ENCODE measurements at places on chromosomes 1 and 21.

DNA sequence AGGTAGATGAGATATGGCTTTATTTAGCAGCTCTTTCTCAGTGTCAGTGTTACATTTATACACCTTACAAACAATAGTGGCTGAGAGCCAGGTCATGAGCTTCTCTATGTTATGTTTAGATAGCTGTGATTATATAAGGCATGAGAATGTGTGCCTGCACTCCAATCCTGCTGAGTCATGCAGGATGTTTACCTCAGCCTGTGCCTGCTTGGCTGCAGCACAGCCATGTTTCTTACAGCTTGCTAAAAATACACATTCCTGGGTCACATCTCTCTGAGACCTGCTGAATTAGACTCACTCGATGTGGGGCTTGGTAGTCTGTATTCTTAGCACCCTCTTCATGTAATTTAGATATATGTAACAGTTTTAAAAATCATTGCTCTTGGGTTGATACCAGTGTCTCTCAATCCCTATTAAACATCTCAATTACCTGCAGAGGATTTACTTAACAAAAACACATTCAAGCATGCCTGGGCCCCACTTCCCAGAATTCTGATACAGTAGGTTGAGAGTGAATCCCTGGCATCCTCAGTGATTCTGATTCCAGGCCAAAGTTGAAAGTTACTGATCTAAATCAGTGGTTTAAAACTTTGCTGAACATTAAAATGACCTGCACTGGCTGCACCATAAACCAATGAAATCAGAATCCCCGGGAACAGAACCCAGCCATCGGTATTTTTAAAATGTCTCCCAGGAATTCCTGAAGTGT, 107.5 kb downstream of the GDAP2 start:
- DNase-seq = peak; percentile 95

- peak; percentile 94 for DNase-seq
These were observed 42.3 kb downstream of the PLEKHO1 start for GRCh38 chr1:150192012-150192411.

DNA sequence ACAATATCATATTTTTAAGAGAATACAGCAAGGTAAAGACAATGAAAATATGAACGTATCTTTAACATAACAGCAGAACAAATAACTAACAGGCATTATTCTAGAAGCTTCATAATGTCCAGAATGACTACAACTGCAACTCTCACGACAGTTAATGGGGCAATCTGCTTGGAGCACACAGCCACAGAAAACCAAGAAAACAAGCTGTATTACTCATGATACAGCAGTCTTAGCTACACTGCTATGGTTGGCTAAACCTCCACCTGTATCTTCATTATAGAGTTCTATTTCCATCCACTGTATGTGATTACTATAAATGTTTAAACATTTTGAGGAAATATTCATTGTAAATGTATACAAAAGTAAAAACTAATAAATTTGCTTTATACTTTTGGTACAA, 139.9 kb downstream of the DPYD start:
- no peak for DNase-seq

DNA sequence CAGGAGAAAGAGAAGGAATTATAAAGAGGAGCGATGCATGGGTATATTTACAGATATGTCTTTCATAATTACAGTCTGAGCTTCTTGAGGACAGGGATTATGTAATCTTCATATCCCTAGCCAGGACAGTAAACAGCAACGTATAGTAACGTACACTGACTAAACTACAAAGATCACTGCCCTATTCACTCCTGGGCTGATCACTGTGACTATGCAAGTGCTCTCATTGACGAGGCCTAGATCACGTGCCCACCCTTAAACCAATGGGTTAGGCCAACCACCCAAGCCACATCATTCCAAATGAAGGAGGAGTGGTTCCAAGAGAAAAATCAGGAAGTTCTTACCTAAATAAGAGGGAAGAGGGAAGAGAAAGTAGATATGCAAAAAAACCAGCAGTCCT, 18.5 kb downstream of the PIK3R3 start:
- DNase-seq = no peak

- no peak for DNase-seq
These were observed 34.0 kb downstream of the RASSF5 start for GRCh38 chr1:206541236-206541833.
